Stimulated activated CD4-positive, alpha-beta T cell treated with anti-CD3 and anti-CD28 coated beads, Interleukin-4, amount 100 ng/mL, for 4 hours (primary cell): ENCODE measurements at places on chromosomes 5 and 9.

DNA sequence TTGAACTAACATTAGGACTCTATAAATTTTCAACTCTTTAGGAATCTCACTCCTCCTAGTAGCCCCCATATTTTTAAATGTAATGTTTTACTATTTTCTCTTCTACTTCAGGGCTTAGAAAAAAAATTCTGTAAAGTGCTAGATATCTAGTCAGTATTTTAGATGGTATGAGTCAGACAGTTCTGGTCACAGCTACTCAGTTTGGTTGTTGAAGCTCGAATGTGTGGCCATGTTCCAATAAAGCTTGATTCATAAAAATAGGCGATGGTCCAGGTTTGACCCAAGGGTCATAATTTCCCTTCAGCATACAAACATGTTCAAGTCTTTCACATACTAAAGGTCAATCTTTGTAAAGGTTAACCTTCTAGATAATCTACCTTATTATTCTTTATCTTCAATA is 566.0 kb upstream of the CDH18 start:
- no peak for DNase-seq

DNA sequence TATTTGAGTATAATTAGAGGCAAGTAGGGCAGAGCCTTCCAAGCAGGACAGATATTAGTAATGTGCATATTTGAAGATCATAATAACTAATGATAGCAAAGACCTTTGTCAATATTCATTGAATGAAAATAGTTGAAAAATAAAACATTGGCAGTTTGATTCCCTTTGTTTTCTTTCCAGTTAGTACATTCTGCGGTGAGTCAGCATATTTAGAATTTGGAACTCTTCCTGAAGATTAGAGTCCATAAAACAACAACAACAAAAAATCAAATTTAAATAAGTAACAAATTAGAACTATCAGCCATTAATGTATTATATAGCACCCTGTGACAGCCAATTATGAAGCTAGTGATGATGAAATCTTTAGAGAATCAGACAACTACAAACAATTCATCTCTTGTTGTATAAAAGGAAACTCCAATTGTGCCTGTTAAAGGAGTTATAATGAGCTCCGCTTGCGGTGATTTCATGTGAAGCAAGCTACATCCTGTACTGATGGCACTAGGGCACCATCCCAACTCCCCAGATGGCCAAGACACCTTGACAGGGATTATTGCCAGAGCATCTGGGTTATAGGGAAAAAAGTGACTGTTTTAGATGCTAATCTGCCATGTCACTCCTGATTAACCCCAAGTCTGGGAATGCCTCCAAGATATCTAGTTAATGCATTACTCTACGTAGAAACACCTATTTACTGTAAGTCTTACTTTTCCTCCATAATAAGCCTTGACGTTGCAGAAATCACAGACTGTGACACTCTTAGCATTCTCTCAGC is 6.8 kb downstream of the IFNA8 start:
- no peak for DNase-seq

- DNase-seq = no peak
These were observed 74.6 kb upstream of the ARRDC3 start for GRCh38 chr5:91457681-91458058.

DNA sequence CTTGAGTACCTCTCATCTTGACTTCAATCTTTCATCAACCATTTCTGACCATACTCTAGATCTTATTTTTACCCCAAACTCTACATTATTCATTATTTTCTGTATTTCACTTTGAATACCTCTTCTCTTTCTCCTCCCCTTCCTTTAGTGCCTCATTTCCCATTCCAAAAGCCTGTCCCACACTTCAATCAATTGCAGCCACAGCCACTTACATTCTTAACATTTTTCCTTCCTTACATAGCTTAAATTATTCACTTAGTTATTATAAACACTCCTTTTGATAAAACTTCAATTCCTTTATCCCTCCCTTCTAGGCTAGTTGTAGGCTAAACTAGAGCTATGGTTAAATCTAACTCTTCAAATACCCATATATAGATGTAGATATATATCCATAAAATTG is 344.0 kb downstream of the PRR16 start:
- DNase-seq = no peak

DNA sequence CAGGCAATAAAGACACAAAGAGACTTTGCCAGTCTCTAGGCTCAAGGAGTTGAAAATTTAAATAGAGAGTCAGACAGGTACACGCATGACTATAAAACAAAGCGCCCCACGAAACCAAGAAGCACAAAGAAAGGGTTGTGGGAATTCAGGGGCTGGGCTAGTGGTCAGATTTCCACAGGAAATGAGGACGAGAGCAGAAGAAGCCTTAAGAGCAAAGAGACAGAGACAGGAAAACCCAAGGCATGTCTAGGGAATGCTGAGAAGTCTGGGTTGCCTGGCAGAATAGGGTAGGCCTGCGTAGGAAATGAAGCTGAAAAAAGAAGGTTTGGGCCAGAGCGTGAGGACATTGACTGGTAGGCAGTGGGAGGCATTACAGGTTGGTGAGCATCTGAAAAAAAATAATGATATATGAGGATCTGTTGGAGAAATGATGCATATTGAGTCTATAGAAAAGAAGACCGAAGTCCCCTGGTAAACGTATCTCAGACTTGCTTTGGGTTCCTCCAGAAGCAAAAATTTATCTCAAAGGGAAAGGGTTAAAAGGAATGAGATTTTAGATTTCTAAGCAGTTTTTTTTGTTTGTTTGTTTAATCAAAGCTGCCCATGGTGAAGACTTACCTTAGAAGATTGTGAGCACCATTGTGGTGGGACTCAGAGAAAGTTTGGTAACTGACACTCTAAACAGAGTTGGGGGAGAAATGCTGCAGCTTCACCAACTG is 51.8 kb downstream of the SLC1A3 start:
- DNase-seq = no peak

DNA sequence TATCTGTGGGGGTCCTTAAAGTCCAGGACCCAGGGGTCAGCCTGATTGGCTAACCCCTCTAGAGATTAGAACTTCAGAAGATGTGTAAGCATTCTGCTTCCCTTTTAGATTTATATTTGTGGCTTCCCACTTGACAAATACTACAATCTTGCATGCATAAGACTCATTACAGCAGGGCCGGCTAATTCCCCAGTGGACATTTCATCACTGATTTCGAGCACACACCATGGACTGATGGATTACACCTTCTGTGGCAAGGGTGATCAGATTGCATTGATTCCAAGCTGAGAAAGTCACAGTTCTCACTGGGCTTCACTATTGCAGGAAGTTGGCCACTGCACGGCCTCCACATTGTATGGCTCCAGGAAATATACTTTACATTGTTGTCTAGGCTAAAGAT is 65.8 kb upstream of the DAPK1 start:
- DNase-seq = no peak

DNA sequence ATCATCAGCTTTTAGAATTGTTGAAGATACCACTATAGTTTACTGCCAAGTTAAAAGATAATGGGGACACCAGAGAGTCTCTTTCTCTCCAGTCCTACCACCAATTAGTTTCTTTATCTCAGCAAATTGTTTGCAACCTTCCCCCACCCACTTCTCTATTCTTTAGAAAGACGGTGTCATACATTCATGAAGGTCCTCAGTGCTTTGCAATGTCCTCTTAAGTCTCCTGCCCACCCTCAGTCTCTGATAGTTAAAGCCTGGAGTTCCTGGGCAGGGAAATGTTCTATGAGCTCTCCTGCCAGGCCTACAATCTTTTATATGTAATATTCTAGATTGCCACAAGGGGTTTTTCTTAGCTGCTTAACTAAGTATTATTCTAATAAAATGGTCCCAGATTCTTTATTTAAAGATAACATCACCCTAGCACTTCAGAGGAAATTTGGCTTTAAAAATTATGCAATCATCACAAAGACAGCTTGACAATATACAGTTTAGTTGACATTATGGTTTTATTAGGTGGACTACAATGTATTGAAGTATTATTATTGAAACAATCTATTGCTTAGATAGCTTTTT is 509.2 kb downstream of the CSNK1G3 start:
- no peak for DNase-seq

DNA sequence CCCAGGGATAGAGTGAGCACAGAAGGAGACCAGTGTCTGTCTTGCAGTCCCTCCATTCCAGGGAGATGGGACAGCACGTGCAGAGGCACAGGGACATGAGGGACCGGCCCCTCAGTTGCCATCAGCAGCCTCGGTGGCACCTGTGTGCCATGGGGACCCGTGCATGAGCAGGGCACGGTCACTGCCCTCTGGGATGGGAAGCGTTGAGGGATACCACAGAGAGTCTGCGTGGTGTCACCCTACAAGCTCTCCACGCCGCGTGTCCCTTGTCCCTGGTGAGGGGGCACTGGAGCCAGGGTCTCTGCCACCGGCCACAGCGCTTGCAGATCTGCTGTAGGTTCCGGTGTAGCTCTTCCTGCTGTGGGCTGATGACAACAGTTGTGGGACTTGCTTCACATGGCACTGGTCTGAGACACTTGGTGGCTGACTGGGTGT is 108.1 kb downstream of the CACNA1B start:
- DNase-seq = no peak

DNA sequence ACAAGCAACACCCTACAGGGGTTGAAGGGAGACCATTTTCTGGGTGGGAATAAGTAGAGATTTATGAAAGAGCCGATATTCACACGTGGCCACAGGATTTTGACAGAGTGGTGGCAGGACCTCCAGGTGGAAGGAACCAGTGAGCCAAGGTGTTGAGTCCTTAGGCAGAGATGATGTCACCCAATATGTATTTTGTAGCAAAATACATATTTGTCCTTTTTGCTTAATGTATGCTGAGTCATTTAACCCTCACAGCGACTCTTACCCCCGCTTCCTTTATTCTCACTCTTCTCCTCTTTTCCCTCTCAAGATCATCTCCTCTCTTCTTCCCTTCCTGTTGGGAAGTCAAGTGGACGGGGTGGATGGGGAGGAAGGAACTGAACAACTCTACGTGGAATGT is 215.7 kb upstream of the S1PR3 start:
- no peak for DNase-seq

- no peak for DNase-seq
These were observed 4.1 kb upstream of the CLK4 start for GRCh38 chr5:178630951-178631350.

DNA sequence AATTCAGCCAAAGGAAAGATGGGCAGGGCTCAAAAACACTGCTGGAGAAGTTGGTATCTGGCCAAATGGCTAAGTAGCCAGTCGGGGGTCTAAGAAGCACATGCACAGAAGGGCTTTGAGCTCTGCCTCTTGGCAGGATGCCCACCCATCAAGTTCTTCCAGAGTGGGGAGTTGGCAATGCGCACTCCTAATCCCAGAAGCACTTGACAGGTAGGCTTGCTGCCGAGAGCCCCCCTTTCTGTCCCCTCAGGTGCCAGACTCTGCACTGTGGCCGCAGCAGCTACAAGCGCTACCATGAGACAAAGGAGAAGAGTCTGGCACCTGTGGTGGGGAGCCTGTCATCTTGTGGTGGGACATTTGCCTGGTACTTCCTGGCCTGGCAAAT is 252.9 kb upstream of the SLC24A2 start:
- no peak for DNase-seq

GRCh38 chr9:118940473-118940872 is 428.8 kb downstream of the BRINP1 start:
- DNase-seq = no peak

- no peak for DNase-seq
These were observed 228.9 kb downstream of the SH3GL2 start for GRCh38 chr9:17807613-17808282.

- DNase-seq = no peak
These were observed 166.2 kb downstream of the HSD17B3 start for GRCh38 chr9:96135753-96136290.

DNA sequence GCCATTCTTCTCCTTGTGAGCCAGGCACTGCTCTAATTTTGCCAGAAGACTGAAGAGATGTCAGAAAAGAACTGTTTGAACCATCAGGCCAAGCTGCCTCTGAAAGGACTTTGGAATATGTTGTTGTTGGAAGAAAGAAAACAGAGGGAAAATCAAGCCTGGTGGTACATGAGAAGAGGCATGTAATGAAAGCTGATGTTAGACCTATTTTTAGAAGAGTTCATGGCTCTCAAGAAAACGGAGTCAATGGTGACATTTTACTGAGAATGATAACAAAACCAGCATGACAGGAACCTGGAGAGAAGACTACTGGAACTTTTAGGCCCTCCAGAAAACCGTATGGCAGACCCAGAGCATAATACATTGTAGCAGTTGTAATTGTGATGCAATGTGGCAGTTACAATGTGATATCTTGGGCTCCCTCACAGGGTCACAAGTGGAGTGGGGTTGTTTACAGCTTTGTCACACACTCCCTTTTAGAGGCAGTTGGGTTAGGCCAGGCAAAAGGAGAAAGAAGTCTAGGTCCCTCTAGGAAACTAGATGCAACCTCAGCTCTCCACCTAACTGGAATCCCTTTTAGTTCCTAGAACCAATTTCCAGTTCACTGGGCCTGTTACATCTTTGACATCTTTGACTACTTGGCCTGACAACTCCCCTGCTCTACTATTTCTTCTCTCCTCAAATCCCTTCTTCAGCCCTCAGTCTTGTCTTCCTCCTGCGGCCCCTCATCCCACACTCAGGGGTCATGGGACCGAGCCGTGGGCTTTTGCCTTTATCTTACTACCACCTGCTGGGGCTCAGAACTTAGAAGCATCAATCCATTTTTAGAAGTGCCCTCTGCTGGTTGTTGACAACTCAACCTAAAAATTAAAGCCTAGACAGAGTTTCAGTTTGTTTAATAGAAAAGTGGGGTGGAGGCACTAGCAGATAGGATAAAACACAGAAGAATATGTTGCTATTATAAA is 61.2 kb upstream of the JAK2 start:
- DNase-seq = no peak

- no peak for DNase-seq
These were observed 60.0 kb downstream of the DROSHA start for GRCh38 chr5:31471916-31472315.

GRCh38 chr5:25190521-25191000 is 545.8 kb upstream of the CDH10 start:
- DNase-seq = no peak

GRCh38 chr5:142421228-142421617 is 96.4 kb upstream of the SPRY4 start:
- DNase-seq = no peak

- DNase-seq = no peak
These were observed 452.0 kb downstream of the DMAC1 start for GRCh38 chr9:7347556-7347955.

GRCh38 chr5:73022471-73023169 is 66.8 kb downstream of the FCHO2 start:
- no peak for DNase-seq

GRCh38 chr9:75653335-75653734 is 237.1 kb upstream of the PCSK5 start:
- no peak for DNase-seq

GRCh38 chr5:143557061-143557818 is 153.8 kb upstream of the NR3C1 start:
- no peak for DNase-seq

GRCh38 chr9:121395558-121395957 is 25.5 kb upstream of the STOM start:
- no peak for DNase-seq

DNA sequence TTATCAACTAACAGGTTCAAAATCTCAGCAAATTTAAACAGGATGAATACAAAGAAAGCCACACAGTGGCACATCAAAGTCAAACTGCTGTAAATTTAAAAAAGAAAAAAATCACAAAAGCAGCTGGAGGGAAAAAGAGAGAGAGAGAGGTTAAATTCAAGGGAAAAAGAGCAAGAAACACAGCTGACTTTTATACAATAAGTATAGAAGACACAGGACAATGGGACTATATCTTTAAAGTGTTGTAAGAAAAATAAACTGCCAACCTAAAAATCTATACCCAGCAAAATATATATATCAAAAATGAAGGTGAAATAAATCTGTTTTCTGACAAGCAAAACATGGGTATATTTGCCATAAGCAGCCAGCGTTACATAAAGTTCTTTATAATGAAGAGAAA is 261.5 kb downstream of the TLE1 start:
- DNase-seq = no peak

GRCh38 chr5:72456391-72457074 is 50.7 kb downstream of the ZNF366 start:
- DNase-seq = no peak
